ENCODE measurements at places on chromosomes 11 and 22. TPM values are rescaled to one million over a fixed set of nuclear protein-coding genes. Genes with fewer than 3 reads are reported as not detected.

DNA sequence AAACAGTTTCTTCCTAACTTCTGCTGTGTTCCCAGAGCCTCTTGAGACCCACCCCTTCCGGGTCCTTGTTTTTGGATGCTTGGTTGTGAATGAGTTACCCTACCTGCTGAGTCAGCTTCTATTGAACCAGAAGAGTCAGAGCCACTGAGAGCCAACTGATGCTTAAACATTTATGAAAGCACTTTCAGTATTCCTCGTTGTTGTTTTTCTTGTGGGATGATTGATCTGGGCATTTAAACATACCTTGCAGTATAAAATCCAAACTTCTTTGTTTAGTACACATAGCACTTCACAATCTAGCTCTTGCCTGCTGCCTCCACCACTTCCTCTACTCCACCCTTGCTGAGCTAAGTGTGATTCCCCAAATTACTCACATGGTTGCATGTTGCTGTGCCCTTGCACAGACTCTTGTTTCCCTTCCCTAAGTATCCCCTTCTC, 5.5 kb downstream of the PRSS23 start:
- DNase-seq, result no peak

DNA sequence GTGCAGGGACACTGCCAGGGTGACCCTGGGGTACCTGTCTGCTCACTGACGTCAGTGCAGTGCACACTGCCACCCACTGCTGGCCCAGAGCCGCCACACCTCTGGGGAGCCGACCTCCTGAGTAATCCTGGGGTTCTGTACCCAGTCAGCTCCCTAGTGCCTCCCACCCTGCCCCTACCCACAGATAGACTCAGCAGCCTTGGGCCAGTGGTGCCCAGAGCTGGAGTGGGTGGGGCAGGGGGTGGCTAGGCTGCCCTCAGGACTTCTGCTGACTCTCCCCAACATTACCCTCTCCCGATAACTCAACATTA, 5.8 kb downstream of the NRXN2 start:
- no peak for DNase-seq

- no peak for DNase-seq
These were observed 14.1 kb upstream of the CALCB start for GRCh38 chr11:15059132-15059915.

DNA sequence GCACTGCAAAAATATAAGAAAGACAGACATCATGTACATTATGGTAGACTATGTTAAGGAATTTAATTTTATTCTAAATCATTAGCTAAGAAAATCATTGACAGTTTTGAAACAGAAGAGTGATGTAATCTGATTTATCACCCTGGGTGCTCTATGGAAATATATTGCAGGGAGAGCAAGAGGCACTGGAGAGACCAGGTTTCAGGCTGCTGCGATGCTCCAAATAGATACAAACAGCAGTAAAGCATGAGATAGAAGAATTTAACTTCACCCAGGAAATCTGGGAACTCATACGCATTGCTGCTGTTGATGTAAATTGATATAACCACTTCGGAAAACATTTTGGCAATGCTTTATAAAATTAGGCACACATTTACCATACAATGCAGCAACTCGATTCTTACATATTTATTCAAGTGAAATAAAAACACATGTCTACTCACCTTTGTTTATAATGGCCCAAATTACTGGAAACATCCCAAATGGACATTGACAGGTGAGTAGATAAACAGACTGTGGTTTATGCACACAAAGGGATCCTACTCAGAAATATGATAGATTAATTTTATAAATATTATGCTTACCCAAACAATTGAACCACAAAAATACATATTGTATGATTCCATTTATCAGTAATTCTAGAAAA, 535.1 kb upstream of the CHORDC1 start:
- no peak for DNase-seq

GRCh38 chr11:94010136-94010535, 11.0 kb upstream of the HEPHL1 start:
- DNase-seq, result no peak

GRCh38 chr11:2945031-2945756, 16.0 kb upstream of the PHLDA2 start:
- peak; percentile 96 for DNase-seq

DNA sequence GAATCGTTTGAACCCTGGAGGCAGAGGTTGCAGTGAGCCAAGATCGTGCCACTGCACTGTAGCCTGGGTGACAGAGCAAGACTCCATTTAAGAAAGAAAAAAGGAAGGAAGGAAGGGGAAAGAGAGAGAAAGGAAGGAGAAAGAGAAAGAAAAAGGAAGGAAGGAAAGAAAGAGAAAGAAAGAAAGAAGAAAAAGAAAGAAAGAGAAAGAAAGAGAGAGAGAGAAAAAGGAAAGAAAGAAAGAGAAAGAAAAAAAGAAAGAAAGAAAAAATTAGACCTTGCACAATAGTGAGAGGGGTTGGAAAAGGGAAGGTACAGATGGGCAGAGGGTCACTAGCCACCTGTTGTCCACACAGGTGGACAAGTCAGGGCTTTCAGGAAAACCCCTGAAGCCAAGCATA, 57.6 kb upstream of the RTL6 start:
- DNase-seq, result no peak

DNA sequence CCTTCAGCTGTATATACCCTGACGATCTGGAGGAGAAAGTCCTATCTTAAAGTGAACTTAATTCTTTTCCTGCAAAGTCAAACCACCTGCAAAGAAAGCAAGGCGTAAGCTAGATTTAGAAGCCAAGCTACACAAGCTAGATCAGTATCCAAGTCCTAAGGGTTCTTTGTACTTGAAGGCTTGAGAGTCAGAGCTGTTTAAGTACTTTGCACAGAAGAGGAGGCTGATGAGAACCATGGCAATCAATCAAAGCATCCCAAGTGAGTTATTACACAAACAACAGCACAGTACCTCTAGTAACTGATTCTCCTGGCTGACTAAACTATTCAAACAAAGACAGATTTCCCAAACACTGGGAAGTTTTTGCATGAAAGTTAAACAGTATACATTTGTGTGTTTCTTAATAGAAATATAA, 1.9 kb downstream of the CDON start:
- no peak for DNase-seq

- peak; percentile 25 for DNase-seq
These were observed 21.0 kb downstream of the OTUB1 start for GRCh38 chr11:64007160-64007628.

- DNase-seq, result peak; percentile 70
These were observed 218.3 kb upstream of the CTSC start for GRCh38 chr11:88555829-88556202.

DNA sequence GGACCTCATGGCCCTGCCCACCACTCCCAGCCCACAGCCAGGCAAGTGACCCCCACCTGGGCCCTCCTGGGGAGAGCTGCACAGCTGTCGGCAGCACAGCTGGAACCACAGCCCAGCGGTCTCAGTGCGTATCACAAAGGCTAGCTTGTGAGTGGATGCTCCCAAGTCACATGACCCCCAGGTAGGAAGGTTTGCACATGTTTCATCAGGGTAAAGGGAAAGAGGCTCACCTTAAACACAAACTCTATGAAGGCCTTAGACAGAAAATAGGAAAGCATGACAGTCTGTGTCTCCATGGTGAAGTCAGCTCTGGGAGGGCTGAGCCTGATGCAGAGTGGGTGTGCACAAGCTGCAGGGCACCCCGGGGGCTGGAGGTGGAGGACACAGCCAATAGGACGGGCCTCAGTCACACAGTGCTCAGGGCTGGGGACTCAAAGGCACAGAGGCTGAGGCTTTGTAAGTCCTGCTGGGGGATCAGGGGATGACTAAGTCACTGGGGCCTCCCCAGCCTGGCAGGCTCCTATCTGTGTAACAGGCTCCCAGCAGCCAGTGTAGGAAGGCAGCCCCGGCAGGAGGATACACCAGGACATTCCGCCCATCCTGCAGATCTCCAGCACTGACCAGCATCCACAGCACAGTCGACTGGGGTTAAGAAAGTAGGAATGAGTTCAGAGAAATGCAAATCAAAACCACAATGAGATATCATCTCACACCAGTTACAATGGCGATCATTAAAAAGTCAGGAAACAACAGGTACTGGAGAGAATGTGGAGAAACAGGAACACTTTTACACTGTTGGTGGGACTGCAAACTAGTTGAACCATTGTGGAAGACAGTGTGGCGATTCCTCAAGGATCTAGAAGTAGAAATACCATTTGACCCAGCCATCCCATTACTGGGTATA, 22.0 kb downstream of the CELSR1 start:
- DNase-seq, result no peak

- peak; percentile 83 for DNase-seq
These were observed 15.7 kb downstream of the CRTAM start for GRCh38 chr11:122853971-122854446.

- DNase-seq, result no peak
These were observed 86.6 kb downstream of the YAP1 start for GRCh38 chr11:102196816-102197215.

DNA sequence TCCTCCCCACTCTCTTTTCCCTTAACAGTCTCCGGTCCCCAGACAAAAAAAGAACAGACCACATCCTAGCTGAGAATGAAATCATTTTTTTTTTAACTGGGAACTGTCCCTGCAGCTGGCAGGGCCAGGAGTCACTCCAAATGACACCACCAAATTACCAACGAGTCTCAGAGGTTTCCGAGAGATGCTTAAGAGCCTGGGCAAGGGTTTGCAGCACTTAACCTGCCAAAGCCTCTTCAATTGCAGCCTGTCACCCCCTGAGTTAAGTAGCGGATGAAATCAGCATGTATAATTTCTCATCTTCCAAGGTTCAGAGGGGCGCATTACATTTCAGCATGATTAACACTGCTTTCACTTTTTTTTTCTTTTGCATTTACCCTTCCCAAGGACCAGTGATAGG, 71.8 kb downstream of the TENM4 start:
- DNase-seq, result peak; percentile 16

- DNase-seq, result no peak
These were observed 43.0 kb downstream of the CACNA1I start for GRCh38 chr22:39613549-39613921.

DNA sequence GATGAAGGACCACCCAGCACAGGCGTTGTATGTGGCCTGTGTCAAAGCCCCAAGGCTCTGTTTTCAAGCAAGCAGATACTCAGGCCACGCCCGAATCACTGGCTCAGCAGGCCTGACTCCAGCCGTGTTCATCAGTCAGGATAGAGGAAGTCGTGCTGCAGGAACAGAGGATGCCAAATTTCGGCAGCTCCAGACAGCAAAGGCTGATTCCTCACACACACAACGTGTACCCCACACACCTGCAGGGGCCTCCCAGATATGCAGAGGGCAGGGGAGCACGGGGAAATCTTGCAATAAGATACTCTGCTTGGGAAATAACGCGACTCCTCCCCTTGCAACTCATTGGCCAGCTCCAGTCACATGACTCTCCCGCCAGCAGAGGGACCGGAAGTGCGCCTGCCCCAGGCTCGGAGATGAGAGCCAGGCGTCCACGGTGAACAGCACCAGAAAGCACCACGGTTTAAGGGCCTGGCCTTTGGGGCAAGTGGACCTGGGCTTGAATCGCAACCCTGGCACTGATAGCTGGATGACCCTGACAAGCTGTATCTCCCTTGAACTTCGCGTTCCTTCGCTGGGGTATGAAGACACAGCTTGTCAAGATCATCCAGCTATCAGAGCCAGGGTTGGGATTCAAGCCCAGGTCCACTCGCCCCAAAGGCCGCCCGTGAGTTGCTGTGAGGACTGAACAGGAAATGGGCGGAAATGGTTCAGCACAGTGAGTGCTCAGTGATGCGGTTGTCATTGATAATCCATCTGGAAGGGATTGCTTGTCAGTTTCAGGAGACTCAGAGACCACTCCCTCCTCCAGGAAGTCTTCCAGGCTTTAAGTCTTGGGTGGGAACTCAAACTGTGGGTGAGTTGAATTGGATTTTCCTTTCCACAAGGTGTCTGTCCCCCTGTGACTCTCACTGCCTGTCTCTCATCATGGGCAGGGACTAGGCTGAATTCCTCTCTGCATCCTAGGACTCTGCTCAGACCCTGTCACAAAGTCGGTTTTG, 88.5 kb downstream of the MYEOV start:
- no peak for DNase-seq

KCNJ4 gene
- 3.2 TPM for polyA plus RNA-seq

KRTAP5-2 gene
- not detected for polyA plus RNA-seq
